ENCODE measurements at places on chromosomes 4 and X. TPM values are rescaled to one million over a fixed set of nuclear protein-coding genes. Genes with fewer than 3 reads are reported as not detected.

CSAG3 gene
- not detected for polyA plus RNA-seq

FDCSP gene
- not detected for polyA plus RNA-seq

ZNF630 gene
- 1.6 TPM for polyA plus RNA-seq

EGF gene
- polyA plus RNA-seq, result 1.3 TPM

SLC34A2 gene
- polyA plus RNA-seq, result not detected

SHROOM2 gene
- polyA plus RNA-seq, result 0.49 TPM

ZFP92 gene
- 0.47 TPM for polyA plus RNA-seq

PNCK gene
- polyA plus RNA-seq, result 1.4 TPM

DACH2 gene
- polyA plus RNA-seq, result not detected

MAN2B2 gene
- polyA plus RNA-seq, result 4.4 TPM

- no peak for DNase-seq
Observed at GRCh38 chr4:184282251-184282713, 64.6 kb upstream of the ENPP6 start.

GRCh38 chrX:16077811-16078210 is 45.6 kb upstream of the GRPR start:
- DNase-seq, result no peak

DNA sequence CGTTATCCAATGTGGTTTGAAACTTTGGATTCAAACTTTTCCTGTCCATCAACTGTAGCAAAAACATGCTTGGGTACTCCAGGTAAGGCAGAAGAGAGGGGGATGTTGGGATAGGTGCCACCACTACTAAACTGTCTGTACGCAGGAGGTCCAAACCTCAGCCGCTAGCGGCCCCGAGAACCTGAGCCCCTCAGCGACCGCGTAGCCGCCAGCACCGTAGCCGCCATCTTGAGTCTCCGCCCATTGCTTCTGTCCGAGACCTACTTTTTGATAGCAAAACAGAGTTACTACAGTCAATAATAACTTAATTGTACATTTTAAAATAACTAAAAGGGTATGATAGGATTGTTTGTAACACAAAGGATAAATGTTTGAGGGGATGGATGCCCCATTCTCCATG is 119.9 kb upstream of the GRID2 start:
- DNase-seq, result no peak

DNA sequence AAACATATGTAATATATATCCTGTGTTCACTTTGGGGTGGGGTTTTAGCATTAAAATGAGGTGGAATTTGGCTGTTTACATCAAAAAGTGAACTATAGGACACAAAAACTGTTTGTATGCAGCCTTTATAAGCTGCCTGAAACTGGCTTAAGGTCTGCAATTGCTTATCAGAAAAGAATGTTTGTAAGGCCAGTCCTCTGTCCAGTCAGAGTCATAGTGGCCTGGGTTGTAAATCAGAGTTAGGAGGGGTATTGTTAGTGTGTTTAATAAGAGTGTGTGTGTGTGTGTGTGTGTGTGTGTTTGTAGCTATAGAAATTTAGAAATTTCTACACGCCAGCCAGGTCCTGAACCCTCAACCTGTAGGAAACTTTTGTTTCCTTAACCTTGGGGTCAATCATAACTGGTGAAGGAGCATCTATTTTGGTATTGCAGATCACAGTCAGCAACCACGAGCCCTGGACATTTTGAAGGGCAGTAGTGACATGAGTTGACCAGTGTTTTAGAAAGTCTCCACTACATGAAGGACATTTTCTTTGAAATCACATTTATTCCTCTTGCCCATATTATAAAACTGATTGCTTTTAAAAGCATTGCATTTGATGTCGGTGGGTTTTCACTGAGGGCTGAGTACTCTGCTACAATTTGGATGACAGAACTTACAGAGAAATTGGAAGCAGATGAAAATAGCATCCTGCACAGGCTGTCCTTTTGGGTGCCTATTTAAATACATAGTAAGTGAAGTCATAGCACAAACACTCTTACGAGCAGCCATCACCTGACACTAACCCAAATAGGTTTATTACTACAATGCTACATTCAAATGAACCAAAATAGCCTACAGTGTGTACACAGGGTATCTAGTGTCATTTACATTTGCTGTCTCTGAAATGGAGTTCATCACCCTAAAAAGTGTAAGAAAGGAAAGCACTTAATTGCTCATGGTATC is 11.2 kb upstream of the TMEM154 start:
- no peak for DNase-seq

GRCh38 chrX:18883234-18883960 is 100.5 kb downstream of the PHKA2 start:
- peak; percentile 70 for DNase-seq

DNA sequence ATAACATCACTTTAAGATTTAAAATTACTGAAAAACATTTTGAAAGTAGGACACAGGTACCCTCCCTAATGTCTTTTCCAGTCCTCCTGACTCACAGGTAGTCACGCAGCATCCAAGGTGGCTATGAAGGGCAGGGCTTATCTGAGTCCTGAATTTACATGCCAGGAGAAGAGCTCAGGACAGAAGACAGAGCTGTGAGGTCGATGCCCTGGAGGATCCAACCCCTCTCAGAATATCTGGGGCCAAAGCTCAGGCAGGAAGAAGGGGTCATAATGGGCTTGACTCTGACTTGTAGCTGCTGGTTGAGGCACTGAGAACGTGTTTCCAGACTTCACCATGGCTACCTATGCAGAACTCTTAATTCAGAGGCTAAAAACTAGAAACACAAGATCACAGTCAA is 177.5 kb downstream of the AASDH start:
- DNase-seq, result no peak

- DNase-seq, result no peak
Observed at GRCh38 chr4:23837371-23837770, 52.5 kb downstream of the PPARGC1A start.

- DNase-seq, result no peak
Observed at GRCh38 chrX:136920001-136920400, 39.5 kb upstream of the RBMX start.

DNA sequence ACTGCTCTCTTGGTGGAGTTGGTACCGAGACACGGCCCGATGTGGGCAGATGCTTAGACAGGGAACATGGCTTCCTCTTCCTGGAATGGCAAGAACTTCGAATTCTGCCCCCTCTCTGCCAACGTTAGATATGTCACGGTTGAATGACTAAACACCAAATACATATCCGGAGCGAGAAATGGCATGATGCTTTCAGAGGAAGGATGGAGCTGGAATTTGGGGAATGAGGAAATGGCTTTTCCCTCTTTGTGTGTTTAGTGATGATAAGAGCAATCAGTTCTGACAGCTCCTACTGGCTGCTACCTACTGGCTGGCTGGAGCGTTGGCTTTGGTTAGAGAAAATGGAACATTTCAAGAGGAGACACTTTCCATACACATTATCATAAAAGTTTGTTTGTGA is 140.0 kb downstream of the DHRSX start:
- DNase-seq, result no peak

DNA sequence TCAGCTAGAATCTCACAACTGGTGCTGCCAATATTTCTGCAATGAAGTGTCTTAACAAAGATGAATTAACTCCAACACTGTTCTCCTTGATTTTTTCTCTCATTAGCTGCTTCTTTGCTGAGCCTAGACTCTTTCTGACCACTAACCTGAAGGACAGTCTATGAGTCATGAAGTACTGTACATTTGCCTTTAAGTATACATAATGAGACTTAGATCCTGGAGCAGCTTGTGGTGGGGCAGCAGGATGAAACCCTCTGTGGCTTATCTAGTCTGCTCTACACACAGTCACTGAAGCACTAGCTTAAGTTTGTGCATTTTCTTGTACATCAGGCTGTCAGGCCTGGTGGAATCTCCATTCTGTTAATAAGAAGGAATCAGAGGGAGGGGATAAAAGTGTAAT is 307.4 kb upstream of the SMIM31 start:
- no peak for DNase-seq

DNA sequence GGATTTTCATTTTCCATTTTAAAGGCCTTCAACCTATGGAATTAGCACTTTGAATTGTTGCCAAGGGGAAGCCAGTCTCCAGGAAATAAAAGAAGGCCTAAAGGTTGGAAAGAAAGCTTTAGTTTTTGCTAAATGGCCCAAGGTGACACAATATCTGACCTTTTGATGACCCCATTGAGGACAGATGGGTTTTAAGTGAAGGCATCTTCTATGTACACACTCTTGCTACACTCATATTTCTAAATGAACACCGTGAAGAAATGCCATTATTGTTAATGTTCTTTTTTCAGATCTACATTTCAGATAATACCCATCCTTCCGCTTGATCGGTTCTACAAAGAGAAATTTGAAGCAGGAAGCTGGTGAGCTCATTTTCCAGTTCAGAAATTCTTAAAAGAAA is 162.8 kb upstream of the POU3F4 start:
- no peak for DNase-seq

- DNase-seq, result no peak
Observed at GRCh38 chr4:5416637-5417036, 291.7 kb downstream of the EVC2 start.

DNA sequence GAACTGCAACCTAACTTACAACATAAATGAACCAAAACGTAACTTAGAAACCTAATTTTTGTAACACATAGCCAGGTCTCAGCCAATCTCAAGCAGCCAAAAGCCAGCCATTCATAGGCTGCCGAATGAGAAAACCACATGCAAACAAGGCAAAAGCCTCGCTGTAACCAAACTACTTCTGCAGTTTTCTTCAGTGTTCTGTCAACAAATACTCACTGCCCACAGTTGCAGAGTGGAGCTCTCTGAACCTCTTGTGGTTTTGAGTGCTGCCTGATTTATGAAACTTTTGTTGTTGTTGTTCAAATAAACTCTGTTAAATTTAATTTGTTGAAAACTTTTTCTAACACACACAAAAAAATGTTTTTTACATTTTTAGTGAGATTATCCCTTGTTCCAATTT is 251.2 kb downstream of the PAPSS1 start:
- DNase-seq, result no peak

- DNase-seq, result no peak
Observed at GRCh38 chr4:142447009-142447408, 399.1 kb downstream of the INPP4B start.

GRCh38 chrX:103498786-103499185 is 20.5 kb downstream of the RAB40A start:
- no peak for DNase-seq

- no peak for DNase-seq
Observed at GRCh38 chr4:184439856-184440594, 34.3 kb downstream of the IRF2 start.

DNA sequence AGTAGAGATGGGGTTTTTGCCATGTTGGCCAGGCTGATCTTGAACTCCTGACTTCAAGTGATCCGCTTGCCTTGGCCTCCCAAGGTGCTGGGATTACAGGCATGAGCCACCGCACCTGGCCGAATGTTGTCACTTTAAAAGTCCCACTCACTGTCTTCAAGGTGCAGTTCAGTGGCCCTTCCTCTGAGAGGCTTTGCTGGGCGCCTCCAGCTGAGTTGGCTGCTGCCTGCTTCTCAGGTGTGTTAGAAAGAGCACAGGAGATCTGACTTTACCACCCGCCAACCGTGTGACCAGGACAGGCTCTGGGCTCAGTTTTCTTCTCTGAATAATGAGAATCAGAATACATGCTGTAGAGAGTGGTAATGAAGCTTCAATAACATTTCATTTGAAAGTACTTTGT is 207.4 kb downstream of the CEP135 start:
- no peak for DNase-seq

DNA sequence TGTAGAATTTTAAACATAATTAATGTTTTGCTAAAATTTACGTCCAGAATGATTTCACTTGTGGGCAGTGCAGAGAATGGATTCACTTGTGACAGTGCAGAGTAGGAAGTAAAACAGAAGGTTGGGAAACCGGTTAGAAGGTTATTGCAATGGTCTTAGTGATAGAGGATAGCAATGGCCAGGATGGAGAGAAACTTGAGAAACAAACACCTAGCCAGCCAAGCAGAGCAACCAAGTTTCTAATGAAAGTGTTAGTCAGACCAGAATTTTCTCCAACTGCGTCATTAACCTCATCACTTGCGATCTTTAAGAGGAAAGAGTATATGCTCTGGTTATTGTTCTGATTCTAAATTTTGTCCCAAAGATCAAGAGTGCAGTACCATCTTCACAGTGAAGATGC is 50.0 kb upstream of the TBC1D9 start:
- no peak for DNase-seq

GRCh38 chr4:801436-802124 is 24.3 kb downstream of the CPLX1 start:
- DNase-seq, result no peak

DNA sequence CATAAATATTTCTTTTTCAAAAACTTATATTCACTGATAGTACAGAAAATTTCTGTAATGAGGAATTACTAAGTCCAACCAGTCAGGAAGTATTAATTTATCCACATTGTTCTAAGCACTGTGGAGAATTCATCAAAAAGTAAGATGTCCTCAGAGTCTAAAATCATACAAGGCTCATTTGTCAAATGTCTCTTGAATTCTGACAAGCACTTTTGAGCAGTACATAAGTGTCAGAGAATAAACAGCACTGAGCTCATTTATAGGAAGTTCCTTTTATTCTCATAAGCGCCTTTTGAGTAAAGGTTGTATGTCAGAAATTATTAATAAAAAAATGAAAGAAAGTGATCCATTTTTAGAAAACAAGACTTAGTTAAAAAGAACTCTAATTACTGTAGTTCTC is 523.2 kb upstream of the EPHA5 start:
- DNase-seq, result no peak

DNA sequence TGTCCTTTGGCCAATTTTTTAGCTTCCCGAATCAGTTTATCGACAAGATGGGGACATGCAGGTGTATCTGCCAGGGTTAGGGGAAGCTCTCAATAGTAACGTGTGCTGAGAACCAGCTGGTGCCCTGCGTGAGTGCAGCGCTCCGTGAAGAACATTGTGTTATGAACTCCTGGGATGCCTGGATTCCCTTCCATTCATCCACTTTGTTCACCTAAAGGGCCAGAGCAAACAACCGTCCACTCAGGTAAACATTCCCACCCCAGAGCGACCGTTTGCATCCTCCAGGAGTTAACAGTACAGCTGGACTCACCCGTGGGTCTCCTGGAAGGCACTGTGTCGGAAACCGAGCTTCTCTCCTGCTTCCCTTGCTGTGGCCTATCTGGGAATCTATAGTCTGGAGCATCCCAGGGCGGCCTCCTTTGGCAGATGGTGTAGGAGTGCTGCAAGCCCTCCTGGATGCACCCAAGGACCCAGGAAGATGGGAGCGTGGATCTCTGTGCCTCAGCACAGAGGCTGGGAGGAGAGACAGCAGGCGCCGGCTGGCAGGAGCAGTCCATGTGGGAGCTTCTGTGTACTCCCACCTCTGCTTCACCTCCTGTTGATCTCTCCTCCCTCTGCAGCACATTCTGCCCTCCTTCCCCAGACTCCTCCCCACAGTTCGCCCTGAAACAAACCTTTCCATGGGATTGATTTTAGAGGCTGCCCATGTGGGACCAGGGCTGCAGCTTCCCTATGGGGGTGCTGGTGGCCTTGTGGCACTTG is 62.7 kb downstream of the SHROOM2 start:
- no peak for DNase-seq

- no peak for DNase-seq
Observed at GRCh38 chr4:149766135-149766534, 49.5 kb downstream of the IQCM start.
